ENCODE measurements at places on chromosomes 7 and 10.

DNA sequence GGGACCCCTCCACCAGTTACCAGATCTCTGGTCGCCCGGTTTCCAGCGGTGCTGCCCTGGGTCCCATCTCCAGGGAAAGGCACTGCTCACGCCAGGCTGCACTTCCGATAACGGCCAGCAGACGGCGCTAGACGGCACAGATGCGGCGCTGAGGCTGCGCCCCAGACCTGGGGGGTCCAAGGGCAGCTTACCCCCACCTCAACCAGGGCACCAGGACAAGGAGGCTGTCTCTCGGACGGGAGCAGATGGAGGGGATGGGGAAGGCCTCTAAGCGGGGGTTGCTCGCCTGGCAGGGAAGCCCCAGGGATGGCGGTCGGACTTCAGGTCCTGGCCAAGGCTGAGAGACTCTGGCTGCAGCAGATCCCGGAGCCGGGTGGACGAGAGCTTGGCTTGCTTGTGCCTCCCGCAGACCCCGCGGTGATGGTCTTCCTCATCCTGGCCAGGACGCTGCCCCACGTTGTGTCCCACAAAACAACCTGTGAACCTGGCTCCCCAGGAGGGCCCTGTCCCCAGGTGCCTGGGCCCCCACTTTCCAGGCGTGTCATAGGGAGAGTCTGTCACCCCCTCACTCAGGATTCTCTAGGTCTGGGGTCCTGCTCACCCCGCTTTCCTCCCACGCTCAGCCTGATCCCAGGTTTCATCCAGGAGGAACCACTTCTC lies 23.9 kb upstream of the ZNF716 start:
- no peak for DNase-seq

- DNase-seq, result no peak
Measured at GRCh38 chr7:128164061-128164954, 76.8 kb upstream of the LEP start.

GRCh38 chr7:74466196-74466813 lies 12.6 kb downstream of the GTF2IRD1 start:
- no peak for DNase-seq

- no peak for DNase-seq
Measured at GRCh38 chr7:29622335-29623265, 59.0 kb downstream of the PRR15 start.

- DNase-seq, result no peak
Measured at GRCh38 chr7:51366930-51367613, 50.5 kb upstream of the COBL start.
